ENCODE measurements at places on chromosomes 12 and 14.

GRCh38 chr12:4555804-4556203 lies 6.2 kb upstream of the DYRK4 start:
- DNase-seq, result no peak

GRCh38 chr12:53006810-53007309 lies 604 bp downstream of the EIF4B start:
- DNase-seq, result peak; percentile 90

GRCh38 chr12:132478845-132479244 lies 11.1 kb upstream of the FBRSL1 start:
- DNase-seq, result no peak

DNA sequence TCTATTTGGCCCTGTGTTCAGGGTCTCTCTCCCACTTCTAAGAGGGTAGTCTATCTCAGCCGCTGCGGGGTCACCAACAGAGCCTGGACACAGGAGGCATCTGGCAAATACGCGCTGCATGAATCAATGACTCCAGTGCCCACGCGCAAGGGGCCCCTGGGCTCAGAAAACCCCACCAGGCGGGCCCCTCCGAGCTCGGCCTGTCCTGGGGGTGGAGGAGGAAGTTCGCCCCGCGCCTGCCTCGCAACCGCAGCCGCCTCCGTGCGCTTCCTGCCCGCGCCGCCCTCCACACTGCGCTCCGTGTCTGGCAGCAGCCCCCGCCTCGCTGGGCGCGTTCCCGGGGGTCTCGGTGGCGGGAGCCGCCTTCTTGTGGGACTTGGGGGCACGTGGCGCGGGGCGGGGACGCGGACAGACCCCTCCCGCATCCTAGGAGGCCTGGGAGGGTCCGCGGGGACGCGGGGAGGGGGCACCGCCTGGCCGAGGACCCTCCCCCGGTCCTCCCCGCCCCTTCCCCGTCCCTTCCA lies 811 bp upstream of the FBRSL1 start:
- peak; percentile 66 for DNase-seq

GRCh38 chr12:124201248-124201647 lies 93.6 kb upstream of the RFLNA start:
- no peak for DNase-seq

DNA sequence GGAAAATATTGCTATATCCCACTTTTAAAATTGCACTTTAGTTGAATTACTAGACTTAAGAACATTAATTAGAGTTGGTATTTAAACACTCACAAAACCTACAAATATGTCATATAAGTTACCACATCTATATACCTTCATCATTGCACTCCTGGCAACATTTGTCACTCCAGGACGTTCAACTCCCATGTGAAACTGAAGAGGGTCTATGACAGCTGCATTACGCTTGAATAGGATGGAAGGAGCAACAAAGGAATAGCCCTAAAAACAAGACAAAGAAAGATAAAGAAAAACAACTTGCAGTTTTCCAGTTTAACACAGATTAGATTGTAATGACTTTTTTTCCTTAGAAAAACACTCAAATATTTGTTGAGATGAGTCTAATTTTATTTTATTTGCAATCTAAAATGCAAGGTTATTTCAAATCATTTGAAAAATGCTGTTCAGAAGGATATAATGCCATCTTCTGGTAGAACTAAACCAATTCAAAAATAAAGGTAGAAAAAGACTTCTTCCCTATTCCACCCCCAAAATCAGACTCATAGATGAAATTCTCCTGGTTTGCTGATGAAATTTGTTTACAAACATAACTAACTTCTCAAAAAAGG lies 84.3 kb upstream of the TTC7B start:
- no peak for DNase-seq

- DNase-seq, result peak; percentile 60
These were observed 16.3 kb downstream of the ASB2 start for GRCh38 chr14:93960108-93960475.

GRCh38 chr12:112408621-112409020 lies 784 bp downstream of the RPL6 start:
- DNase-seq, result no peak

- DNase-seq, result no peak
These were observed 5.3 kb upstream of the BEGAIN start for GRCh38 chr14:100592461-100592891.

DNA sequence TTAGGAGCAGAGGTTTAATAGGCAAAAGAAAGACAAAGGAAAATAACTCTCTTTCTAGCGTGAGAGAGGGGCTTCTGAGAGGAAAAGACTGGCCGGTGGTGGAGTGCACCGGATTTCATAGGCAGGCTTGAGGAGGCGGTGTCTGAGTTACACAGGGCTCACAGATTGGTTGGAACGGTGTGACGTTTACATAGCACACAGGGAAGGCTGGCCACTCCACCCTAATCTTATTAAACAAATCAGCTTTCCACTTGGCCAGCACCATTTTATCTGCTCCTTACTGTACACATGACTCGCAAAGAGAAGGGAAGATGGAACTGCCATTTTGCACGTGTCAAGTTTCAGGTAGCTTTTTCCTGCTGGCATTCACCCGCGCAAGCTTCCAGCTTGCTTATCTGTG lies 587.7 kb downstream of the RPL10L start:
- DNase-seq, result no peak

DNA sequence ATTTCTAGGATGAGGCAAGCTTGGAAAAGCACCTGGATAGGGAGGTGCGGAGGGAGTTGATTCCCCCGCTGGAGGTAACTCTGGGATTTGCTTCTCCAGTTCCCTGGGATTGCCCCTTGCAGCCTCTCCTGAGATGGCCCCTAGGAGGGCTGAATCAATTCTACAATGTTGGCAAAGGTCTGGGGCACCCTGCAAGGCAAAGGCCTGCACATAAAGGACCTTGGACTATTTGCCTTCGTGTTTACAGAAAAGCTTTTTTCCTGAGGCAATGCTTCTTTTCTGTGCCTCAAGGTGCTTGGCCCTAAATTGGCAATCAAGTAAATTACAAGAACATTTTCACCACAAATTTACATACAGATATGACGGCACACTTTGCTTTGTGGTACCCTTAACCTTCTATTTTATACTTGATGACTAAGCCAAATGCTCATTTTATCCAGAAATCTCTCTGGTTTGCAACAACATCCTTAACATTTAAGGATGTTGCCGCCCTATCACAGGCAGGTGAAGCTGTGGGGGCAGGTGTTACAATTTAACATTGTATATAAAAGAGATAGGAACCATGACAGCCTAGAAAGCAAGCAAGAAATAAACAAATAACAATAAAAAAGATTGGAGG lies 40.3 kb downstream of the TIMELESS start:
- no peak for DNase-seq

- DNase-seq, result no peak
These were observed 678 bp upstream of the OAS2 start for GRCh38 chr12:112977641-112978040.

DNA sequence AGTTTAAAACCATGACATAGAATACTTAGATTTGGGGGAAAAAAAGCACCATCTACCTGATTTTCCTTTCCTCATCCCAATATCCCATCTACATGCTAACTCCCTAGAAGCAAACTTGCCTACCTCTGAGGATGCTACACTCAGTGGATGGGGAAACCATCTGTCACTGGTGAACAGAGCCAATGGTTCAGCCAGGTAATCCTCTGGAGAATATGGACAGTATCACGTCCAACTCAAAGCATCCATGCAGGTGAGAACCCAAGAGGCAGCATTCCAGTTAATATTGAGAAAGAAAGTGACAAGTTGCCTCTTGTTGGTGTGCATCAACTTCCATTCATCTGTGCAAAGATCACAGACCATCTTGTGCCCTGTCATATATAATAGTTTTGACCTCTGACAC lies 73.2 kb downstream of the NUAK1 start:
- DNase-seq, result no peak

DNA sequence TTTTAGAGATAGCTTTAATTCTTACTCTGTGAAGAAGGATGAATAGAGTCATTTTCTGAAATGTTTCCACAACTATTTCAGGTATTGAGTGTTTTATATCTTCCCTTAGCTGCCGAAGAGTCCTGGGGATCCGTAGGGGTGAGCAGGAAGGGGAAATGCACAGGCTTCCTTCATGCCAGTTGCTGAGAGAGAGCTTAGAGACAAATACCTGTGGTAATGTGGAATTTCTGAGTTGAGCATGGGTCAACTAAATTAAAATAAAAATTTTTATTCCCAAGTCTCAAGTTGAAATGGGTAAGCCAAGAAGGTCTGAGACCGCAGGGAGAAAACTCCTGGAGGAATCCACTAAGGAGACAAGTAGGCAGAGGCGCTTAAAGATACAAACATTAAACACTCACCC lies 185.7 kb downstream of the DAD1 start:
- no peak for DNase-seq

- DNase-seq, result no peak
These were observed 268.2 kb upstream of the ATP2B1 start for GRCh38 chr12:89976866-89977265.

DNA sequence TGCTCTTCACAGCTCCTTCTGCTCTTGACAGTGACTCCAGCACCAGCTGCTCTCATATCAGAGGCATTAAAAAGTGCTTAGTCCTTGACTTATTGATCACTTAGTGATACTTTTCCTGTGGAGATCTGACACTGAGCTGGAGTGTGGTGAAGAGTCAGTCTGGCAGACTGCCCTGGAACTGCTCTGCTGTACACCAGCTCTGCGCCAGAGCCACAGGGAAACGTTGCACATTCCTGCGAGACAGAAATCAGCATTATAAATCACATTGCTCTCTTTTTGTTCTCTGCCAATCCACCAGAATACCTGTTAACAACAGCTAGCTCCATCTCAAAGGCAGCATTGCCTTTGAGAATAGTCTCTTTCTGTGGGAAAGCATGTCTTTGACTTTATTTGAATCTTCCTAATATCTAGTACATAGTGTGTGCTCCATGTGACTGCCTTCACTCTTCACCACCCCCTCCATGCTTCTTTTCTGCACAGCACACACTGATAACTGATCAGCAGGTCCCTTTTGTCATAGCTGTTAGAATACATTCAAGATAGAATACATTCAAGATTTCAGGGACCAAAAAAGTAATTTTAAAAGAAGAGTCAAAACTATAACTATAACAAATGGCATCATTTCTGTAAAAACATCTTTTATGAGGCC lies 48.2 kb upstream of the VSX2 start:
- no peak for DNase-seq

GRCh38 chr14:71395151-71395604 lies 487.9 kb downstream of the PCNX1 start:
- DNase-seq, result peak; percentile 9

DNA sequence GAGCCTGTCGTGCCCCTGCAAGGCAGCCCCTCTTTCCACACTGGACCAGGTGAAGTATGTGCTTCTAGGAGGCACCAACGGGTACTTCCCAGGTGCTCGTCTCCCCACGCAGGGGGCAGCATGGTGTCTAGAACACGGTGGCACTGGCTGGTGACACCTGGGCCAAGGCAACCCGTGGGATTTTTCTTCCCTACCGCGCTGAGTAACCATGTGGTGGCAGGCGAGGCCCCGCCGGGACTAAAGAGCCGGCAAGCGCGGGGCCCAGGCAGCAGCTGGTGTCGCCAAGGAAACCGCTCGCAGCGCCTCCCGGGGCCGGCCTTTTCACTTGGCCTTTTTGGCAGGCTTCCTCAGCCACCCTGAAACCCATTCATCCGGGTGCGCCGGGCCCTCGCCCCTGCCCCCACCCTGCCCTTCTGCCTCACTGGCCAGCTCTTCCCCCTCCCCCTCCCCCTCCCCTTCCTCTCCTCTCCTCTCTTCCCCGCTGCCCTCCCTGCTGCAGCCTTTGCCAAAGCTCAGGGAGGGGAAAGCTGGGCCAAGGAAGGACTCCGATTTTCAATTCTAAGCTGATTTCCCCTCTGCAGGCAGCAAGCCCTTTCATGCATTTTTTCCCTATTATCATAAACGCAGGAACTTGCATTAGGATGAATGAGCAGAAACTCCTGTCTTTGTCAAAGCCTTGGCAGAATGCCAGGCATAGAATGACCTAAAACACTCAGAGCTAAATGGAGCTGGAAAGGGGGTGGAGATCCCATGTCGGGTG lies 81.2 kb downstream of the IRF2BPL start:
- DNase-seq, result peak; percentile 88

GRCh38 chr12:45981075-45981837 lies 9.1 kb downstream of the SCAF11 start:
- DNase-seq, result no peak

GRCh38 chr12:19689226-19689625 lies 249.9 kb downstream of the AEBP2 start:
- DNase-seq, result no peak

DNA sequence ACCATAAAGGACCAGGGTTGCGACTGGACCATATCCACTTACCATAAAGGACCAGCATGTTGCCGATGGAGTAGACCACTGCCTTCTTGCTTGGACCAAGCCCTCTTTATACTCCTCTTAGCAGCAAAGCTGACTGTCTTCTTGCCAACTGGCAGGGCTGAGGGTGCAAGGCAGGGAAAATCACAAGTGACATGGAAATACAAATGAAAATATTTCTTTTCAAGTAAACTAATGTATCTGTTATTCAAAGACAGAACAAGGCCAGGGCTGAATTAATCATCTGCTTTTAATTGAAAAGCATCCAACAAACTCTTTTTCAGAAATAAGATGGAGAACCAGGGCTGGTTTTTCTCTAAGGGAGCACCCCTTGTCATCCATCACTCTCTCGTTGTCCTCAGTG lies at the start of gene CELA1:
TSS of gene CELA1 (minus strand) at position 99 of the 400 bp plus-strand sequence. CDS start at position 58, 41 bp downstream.
- DNase-seq, result no peak

DNA sequence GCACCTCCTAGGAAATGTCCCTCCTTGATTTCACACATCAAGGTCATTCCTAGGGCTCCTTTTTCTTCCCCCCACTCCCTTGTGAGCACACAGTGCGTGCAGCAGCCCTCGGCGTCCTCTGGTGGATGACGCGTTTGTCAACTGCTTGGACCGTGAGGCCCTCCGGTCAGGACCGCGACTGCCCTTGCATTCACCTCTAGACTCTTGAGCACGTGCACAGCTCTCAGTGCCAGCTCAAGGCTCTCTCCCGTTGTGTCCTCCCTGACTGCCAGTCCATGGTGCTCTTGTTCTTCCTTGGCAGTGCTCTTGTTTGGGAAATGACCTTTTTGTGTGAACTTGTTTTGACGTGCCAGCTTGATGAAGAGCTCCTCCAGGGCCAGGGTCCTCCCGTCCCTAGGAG lies 67.9 kb downstream of the TSPAN9 start:
- no peak for DNase-seq

GRCh38 chr14:25015761-25016160 lies 34.2 kb downstream of the STXBP6 start:
- DNase-seq, result no peak

- DNase-seq, result peak; percentile 33
These were observed 15.1 kb downstream of the AVIL start for GRCh38 chr12:57803319-57803893.

DNA sequence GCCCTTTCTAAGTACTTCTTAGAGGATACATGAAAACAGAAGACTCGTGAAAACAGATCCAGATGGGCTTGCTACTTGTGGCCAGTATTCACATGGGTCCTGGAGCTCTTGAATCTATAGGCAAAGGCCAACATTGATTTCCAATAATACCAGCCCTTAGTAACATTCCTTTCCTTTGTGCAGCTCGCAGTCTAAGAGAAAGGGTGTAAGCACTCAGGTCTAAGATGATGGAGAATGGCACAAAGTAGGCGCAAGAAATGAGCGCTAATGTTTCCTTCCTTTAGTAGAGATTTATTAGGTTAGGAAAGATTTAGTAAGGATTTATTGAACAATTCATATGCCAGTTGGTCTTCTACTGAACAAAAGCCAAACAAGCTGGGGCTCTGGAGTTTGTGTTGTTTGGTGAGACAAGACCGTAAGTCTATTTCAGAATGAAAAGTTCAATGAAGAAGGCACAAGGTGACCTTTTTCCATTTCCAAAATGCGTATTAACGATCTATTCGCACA lies 525 bp downstream of the RNU6-8 start:
- DNase-seq, result no peak

- peak; percentile 8 for DNase-seq
These were observed 1.3 kb downstream of the ST8SIA1 start for GRCh38 chr12:22333186-22333712.
